ENCODE measurements at places on chromosomes 2 and 18. TPM values are rescaled to one million over a fixed set of nuclear protein-coding genes. Genes with fewer than 3 reads are reported as not detected.

UNC80 gene
- 0.03 TPM for polyA plus RNA-seq

LRRC30 gene
- not detected for polyA plus RNA-seq

FAM117B gene
- polyA plus RNA-seq, result 8.4 TPM

MROH2A gene
- not detected for polyA plus RNA-seq

SH3BP4 gene
- 15.1 TPM for polyA plus RNA-seq

GRCh38 chr18:54149078-54149697 lies 75.3 kb downstream of the MBD2 start:
- no peak overlapping the region for H3K27ac ChIP-seq
- no peaks in the 10 kb centered on the region for H3K27me3 ChIP-seq
- H3K4me1 ChIP-seq, result 0 out of 2 replicates have a peak, but pooled peaks cover 7% of the 10 kb centered on the region
- peak; percentile 14 for DNase-seq
- no peak overlapping the region for H3K4me3 ChIP-seq

GRCh38 chr2:150528861-150529801 lies 41.7 kb upstream of the RND3 start:
- no peak overlapping the region for H3K27ac ChIP-seq
- peak; percentile 10 for DNase-seq
- H3K36me3 ChIP-seq, result no peaks in the 10 kb centered on the region
- no peaks in the 10 kb centered on the region for H3K27me3 ChIP-seq
- H3K4me1 ChIP-seq, result peaks cover 20% of the 10 kb centered on the region

GRCh38 chr2:53829273-53829979 lies 30.3 kb downstream of the GPR75 start:
- H3K4me3 ChIP-seq, result no peak overlapping the region
- H3K27me3 ChIP-seq, result no peaks in the 10 kb centered on the region
- DNase-seq, result no peak
- H3K4me1 ChIP-seq, result peaks cover 20% of the 10 kb centered on the region

GRCh38 chr18:35123811-35124210 lies 82.6 kb downstream of the MAPRE2 start:
- no peak overlapping the region for H3K4me3 ChIP-seq
- no peak for DNase-seq
- H3K4me1 ChIP-seq, result no peaks in the 10 kb centered on the region
- H3K36me3 ChIP-seq, result no peaks in the 10 kb centered on the region
- no peaks in the 10 kb centered on the region for H3K27me3 ChIP-seq

- no peak overlapping the region for H3K4me3 ChIP-seq
- no peak overlapping the region for H3K27ac ChIP-seq
- H3K36me3 ChIP-seq, result no peaks in the 10 kb centered on the region
- no peaks in the 10 kb centered on the region for H3K27me3 ChIP-seq
- no peak for DNase-seq
Observed at GRCh38 chr2:201093573-201093972, 21.8 kb downstream of the NDUFB3 start.

DNA sequence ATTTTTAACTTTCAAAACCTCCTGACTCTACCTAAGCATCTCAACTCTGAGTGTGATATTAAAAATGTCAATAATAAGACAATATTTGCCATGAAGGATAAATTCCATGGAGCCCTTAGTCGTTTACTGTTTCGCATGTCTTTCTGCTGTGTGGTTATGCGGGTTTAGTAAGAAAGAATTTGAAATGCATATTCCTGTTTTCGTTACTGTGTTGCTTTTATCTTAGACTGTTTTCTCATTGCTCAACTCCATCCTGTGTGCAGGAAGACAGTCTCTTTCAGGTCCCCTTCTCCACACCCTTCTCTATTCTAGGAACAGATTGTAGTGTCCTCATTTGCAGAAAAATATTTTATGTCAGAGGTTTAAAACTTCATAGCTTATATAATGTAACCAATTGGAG lies 82.5 kb upstream of the MAP3K20 start:
- no peak overlapping the region for H3K27ac ChIP-seq
- H3K27me3 ChIP-seq, result no peaks in the 10 kb centered on the region
- H3K4me3 ChIP-seq, result no peak overlapping the region
- DNase-seq, result no peak

- H3K4me3 ChIP-seq, result no peak overlapping the region
- H3K27me3 ChIP-seq, result no peaks in the 10 kb centered on the region
- peaks cover 33% of the 10 kb centered on the region for H3K4me1 ChIP-seq
- H3K27ac ChIP-seq, result no peak overlapping the region
- no peak for DNase-seq
Observed at GRCh38 chr18:59877361-59877760, 22.4 kb upstream of the PMAIP1 start.

- H3K4me3 ChIP-seq, result peak overlapping the region; percentile 94
- peaks cover 43% of the 10 kb centered on the region for H3K27me3 ChIP-seq
- no peak for DNase-seq
- no peak overlapping the region for H3K27ac ChIP-seq
- peaks cover 26% of the 10 kb centered on the region for H3K4me1 ChIP-seq
- H3K36me3 ChIP-seq, result no peaks in the 10 kb centered on the region
Observed at GRCh38 chr2:1745171-1746023, 1.1 kb upstream of the PXDN start.

DNA sequence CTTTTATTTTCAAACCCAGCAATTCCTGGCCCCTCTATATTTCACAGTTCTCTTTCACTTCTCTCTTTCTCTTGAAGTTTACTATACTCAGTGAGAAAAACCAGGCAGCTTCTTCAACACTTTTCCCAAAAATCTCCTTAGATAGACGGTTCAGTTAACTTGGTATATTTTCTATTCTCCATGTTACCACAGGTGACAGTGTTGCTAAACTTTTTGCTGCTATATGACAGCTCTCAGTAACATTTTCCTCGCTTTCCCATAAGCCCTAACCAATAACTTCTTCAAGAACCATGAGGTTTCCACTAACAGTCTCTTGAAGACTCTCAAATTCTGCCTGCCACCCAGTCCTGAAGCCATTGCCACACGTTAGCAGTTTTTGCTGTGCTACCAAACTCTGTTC lies 45.8 kb downstream of the CYBRD1 start:
- H3K4me3 ChIP-seq, result no peak overlapping the region
- no peaks in the 10 kb centered on the region for H3K27me3 ChIP-seq
- H3K4me1 ChIP-seq, result no peaks in the 10 kb centered on the region
- no peak overlapping the region for H3K27ac ChIP-seq
- DNase-seq, result peak; percentile 34

DNA sequence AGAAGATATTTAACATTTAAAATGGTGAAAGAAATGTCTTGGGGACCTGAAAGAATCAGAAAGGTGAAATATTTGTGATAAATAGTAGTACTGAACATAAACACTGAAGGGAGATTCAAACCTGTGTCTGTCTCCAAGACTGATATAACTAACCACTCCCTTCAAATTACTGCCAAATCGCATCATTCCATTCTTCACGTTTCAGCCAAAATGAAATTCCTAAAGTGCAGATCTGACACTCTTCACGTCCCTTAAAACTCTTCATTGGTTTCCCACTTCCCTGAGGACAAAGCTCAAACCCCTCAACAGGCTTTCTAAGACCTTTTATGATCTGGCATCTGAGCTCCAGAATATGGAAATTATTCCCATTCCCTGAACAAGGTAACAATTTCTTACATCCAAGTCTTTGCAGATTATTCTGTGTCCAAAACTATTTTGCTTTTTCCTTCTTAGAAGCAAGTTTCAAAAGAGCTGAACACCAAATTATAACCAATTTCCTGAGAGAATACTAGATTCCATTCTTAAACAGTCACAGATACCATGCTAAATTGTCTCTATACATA lies 18.9 kb downstream of the SLC8A1 start:
- H3K27ac ChIP-seq, result no peak overlapping the region
- no peak overlapping the region for H3K4me3 ChIP-seq
- DNase-seq, result no peak
- no peaks in the 10 kb centered on the region for H3K27me3 ChIP-seq
- no peaks in the 10 kb centered on the region for H3K4me1 ChIP-seq
- H3K36me3 ChIP-seq, result no peaks in the 10 kb centered on the region

DNA sequence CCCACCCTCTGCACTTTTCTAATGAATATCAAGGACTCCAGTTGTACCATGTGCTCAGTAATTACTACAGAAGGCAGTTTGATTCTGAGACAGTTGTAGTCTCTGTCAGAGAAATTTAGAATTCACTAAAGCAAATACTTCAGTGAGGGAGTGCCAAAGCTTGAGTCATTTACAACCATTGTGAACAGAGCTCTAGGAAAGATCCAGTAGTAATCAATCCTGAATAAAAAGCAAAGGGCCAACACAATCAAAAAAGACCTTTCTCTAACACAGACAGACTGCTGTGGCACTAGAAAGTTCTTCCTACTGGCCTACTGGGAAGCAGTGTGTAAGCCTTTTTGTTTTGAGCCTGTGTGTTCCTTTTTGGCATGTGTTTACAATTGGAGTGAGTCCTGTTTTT lies 135.6 kb upstream of the UNC80 start:
- no peaks in the 10 kb centered on the region for H3K27me3 ChIP-seq
- H3K27ac ChIP-seq, result no peak overlapping the region
- no peak for DNase-seq
- H3K36me3 ChIP-seq, result no peaks in the 10 kb centered on the region

- H3K4me3 ChIP-seq, result no peak overlapping the region
- H3K36me3 ChIP-seq, result no peaks in the 10 kb centered on the region
- H3K4me1 ChIP-seq, result no peaks in the 10 kb centered on the region
- H3K27ac ChIP-seq, result no peak overlapping the region
Observed at GRCh38 chr2:224183086-224183485, 144.0 kb upstream of the SERPINE2 start.

- H3K4me3 ChIP-seq, result no peak overlapping the region
- H3K27ac ChIP-seq, result no peak overlapping the region
- H3K36me3 ChIP-seq, result no peaks in the 10 kb centered on the region
Observed at GRCh38 chr18:55102958-55103456, 143.7 kb upstream of the CCDC68 start.

DNA sequence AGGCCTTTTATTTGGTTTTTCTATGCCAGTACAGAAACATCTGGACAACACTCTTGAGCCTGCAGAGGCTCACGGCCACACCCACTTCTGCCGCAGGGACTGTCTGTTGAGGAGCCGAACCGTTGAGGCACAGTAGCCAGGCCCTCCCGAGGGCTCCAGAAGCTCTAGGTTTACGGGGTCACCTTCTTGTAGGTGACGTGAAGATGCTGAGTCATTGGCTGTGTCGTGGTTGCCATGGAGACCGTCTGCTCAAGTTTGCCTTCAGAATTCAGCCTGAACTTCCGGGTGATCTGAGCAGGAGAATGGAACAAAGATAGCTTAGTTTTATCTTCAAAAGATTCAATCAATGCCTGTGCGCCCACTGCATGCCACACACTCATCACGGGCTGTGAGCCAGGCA lies 25.9 kb downstream of the BOK start:
- peaks cover 5% of the 10 kb centered on the region for H3K4me1 ChIP-seq
- peak; percentile 69 for DNase-seq
- H3K27me3 ChIP-seq, result no peaks in the 10 kb centered on the region
- H3K27ac ChIP-seq, result 0 out of 2 replicates have a peak overlapping the region, but pooled peaks have one; percentile 39

GRCh38 chr2:134576478-134576877 lies 142.3 kb downstream of the TMEM163 start:
- no peaks in the 10 kb centered on the region for H3K4me1 ChIP-seq
- no peak overlapping the region for H3K4me3 ChIP-seq
- no peaks in the 10 kb centered on the region for H3K36me3 ChIP-seq
- H3K27ac ChIP-seq, result no peak overlapping the region
- no peak for DNase-seq

GRCh38 chr2:47301277-47301618 lies 101.7 kb upstream of the MSH2 start:
- H3K36me3 ChIP-seq, result no peaks in the 10 kb centered on the region
- no peak overlapping the region for H3K27ac ChIP-seq
- H3K4me3 ChIP-seq, result no peak overlapping the region

GRCh38 chr2:10305254-10305635 lies 2.5 kb downstream of the HPCAL1 start:
- peaks cover 39% of the 10 kb centered on the region for H3K27me3 ChIP-seq
- no peak overlapping the region for H3K27ac ChIP-seq
- peaks cover 11% of the 10 kb centered on the region for H3K4me1 ChIP-seq
- no peaks in the 10 kb centered on the region for H3K36me3 ChIP-seq
- H3K4me3 ChIP-seq, result no peak overlapping the region

DNA sequence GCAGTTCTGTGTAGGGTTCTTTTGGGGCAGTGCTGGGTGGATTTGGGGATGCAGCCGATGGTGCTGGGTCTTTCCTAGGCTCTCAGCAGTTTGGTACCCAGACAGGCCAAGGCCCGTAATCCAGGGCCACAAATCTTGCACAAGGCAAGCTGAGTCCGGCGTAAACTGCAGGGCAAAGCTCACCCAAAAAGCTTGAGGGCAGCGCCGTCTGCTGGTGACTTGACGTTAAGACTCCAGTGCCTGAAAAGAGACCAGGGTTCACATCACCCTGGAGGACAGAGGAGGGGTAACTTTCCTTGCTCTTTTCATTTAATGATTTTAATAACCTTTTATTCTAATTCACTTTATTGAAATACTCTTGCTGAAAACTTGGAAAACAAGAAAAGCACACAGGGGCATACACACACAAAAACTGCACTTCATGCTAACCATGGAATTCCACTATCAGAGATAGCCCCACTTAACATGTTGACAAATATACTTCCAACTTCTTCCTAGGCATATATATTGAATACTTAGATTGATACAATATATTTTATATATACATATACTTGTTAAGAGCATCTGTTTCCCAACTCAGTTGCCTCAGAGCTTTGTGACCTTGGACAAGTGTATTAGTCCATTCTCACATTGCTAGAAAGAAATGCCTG lies 38.9 kb downstream of the CNGA3 start:
- no peaks in the 10 kb centered on the region for H3K36me3 ChIP-seq
- no peaks in the 10 kb centered on the region for H3K27me3 ChIP-seq
- no peak overlapping the region for H3K4me3 ChIP-seq
- H3K4me1 ChIP-seq, result no peaks in the 10 kb centered on the region
- peak; percentile 91 for DNase-seq
- no peak overlapping the region for H3K27ac ChIP-seq

DNA sequence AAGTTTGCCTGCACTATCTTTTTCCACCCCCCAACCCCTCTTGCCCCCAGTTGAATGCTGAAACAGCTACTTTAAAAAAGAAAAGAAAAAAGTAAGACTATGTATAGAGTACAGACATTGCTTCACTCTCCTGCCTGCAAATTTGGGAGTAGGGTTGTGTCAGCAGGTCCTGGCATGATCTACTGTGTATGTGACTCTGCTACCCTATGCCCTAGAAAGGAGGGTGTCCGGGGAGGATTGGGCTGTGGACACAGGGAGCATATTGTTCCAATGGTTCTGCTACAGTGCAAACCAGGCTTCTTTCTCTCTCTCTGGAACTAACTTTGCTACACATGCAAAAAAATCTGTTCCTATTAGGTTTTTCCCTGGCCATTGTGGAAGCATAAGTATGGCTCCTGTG lies 9.9 kb upstream of the ZEB2 start:
- H3K36me3 ChIP-seq, result no peaks in the 10 kb centered on the region
- no peak overlapping the region for H3K27ac ChIP-seq
- peaks cover 18% of the 10 kb centered on the region for H3K27me3 ChIP-seq
- DNase-seq, result no peak
- H3K4me3 ChIP-seq, result no peak overlapping the region

GRCh38 chr2:36708041-36708741 lies 11.7 kb downstream of the VIT start:
- no peak for DNase-seq
- no peaks in the 10 kb centered on the region for H3K27me3 ChIP-seq
- H3K36me3 ChIP-seq, result peaks cover 4% of the 10 kb centered on the region
- no peak overlapping the region for H3K27ac ChIP-seq
- H3K4me3 ChIP-seq, result no peak overlapping the region

GRCh38 chr2:134728163-134728562 lies 9.4 kb upstream of the TMEM163 start:
- no peaks in the 10 kb centered on the region for H3K27me3 ChIP-seq
- no peaks in the 10 kb centered on the region for H3K4me1 ChIP-seq
- H3K27ac ChIP-seq, result no peak overlapping the region
- DNase-seq, result no peak
- no peaks in the 10 kb centered on the region for H3K36me3 ChIP-seq

Data from GM23338 (cell line).